Stimulated activated CD4-positive, alpha-beta T cell treated with anti-CD3 and anti-CD28 coated beads, Interleukin-15, amount 100 ng/mL, for 24 hours (primary cell): ENCODE measurements at places on chromosomes 16 and 17.

DNA sequence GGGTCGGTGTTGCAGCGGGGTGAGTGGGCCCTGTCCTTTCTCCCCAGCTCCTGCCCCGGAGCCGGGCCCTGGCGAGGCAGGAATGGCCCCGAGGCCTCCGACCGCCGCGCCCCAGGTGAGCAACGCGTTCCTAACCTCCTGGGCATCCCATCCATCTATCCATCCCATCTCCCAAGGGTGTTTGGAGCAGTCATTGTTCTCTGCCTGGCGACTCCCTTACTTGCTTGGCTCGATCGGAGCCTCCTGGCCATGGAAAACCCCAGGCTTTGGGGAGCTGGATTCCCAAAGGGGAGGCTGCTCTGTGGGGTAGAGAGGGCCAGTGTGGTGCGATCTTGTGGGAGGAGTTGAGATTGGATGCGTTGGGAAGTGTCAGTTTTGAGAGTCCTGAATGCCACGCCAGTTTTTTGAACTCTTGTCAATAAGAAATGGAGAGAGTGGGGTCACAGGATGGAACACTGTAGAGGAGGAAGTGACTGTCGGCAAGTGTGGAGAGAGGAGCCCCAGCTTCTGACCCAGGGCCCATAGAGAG lies 684 bp downstream of the ZFP90 start:
- peak; percentile 11 for DNase-seq

DNA sequence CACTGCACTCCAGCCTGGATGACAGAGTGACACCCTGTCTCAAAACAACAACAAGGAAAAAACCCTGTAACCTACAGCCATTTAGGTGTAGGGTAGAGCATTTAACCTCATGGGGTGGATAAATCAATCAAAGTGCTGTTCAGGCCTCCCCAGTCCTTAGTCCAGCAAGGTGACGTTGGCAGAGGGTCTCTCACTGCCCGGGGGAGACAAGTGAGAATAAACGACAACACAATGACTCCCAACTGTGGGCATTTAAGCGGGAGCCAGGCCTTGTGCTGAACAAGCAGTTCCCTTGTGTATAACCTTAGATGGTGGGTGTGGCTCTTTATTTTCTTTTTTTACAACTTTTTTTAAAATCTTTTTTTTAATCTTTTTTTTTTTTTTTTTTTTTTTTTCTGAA lies 29.3 kb downstream of the TMEM92 start:
- DNase-seq, result no peak

DNA sequence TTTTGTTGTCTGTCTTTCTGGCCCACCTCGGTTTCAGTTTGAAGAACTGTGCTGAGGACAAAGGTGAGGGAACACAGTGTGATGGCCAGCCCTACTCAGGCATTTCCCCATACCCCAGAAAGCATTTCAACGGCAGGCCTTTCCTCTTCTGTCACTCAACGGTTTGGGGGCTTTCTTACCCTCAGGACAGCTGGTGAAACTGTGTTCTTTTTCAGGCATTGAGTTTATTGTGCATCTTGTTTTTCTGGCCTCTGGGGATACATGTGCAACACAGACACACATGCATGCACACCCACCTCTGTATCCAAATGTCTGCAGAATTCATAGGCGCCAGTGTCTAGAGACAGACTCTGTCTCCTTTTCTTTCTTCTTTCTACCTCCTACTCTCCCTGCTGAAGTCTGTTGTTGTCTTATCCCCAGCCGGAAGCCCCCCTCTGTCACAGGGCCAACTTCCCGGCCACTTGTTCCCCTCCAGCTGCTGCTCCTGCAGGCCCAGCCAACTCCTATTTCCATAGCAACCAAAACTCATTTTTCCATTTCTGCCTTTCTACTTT lies 17.0 kb downstream of the CHD9 start:
- no peak for DNase-seq

- no peak for DNase-seq
Measured at GRCh38 chr16:64910356-64910755, 211.5 kb downstream of the CDH11 start.

DNA sequence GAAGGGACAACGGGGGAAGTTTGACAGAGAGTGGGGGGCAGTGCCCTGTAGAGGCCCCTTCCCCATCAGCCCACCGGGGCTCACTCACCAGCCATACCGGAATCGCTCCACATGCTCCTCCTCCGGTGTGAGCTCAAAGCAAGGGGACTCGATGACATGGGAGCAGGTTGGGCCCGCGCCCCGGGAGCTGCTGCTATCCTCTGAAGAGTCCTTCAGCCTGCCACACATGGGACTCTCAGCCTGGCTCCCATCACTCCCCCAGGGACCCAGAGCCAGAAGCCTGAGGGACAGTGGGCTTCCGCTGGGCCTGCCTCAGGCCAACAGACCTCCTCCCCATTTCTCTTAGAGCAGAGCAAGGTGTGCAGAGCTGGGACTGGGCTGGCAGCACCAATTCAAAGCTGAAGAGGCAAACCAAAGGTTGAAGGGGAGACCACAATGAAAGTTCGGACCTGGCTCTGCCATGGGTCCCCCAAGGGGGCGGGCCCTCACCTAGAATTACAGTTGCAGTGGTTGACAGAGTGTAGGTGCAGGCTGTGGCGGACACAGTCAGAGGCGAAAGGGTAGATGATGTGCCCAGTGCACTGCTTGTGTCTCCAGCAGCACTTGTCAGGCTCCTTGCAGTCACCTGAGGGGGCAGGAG lies 7.3 kb downstream of the PROCA1 start:
- no peak for DNase-seq

GRCh38 chr17:35192708-35193107 lies 1.5 kb downstream of the SLC35G3 start:
- DNase-seq, result no peak

GRCh38 chr17:77722366-77722765 lies 236.1 kb upstream of the TNRC6C start:
- no peak for DNase-seq

DNA sequence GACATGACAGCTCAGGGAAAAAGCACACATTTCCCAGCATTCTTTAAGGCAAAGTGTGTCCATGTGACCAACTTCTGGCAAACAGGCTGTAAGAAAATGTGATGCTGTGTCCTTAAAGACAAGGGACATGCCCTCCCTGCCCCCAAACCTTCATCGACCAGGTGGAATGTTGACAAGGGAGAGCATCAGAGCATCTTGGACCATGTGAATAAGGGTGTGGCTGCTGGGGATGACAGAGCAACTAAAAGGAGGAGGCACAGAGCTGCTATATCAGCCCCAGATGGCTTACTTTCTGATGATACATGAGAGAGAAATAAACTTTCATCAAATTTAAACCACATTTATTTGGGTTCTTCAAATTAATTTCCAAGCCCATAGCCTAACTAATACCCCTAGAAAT lies 2.2 kb upstream of the ZNF23 start:
- no peak for DNase-seq

GRCh38 chr16:25018972-25019617 lies 3.9 kb upstream of the ARHGAP17 start:
- no peak for DNase-seq

DNA sequence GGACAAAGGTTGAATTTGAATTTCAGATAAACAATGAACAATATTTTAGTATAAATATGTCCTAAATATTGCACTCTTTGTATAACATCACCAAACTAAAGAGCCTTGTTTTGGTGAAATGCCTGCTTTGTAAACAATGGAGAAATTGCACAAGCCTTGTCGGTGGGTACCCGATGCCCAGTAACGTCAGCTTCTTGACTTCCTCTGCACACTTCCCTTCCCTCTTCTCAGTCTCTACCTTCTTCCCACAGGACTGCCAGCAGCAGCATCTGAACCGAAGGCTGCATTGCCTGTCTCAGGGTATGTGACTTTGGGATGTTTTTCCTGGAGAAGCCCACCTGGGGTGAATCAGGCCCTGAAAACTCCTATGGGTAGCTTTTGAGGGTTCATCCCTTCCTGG lies 113.9 kb downstream of the UTP18 start:
- no peak for DNase-seq

DNA sequence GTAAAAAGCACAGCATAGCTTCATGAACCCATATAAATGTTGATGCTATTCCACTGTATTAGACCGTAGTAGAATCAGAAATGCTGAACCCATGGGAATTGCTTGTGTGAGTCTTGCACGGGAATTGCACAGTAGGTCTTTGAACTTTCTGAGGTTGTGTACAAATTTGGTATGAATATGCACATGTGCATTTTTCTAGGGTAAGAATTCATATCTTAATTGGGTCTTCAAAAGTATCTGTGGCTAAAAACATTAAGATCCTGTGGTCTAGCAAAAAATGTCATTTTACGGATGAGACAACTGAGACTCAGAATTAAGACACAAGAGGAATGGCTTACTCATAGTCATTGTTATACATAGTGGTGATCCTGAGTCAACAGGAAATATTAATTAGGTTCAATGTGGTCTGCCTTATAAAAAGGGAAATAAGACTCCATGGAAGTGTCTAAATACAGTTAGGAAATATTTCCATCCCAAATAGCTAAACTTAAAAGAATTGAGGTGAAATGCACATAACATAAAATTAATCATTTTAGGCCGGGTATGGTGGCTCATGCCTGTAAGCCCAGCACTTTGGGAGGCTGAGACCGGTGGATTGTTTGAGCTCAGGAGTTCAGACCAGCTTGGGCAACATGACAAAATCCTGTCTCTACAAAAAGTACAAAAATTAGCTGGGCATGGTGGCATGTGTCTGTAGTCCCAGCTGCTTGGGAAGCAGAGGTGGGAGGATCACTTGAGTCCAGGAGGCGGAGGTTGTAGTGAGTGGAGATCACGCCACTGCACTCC lies 22.8 kb downstream of the TAOK1 start:
- no peak for DNase-seq

DNA sequence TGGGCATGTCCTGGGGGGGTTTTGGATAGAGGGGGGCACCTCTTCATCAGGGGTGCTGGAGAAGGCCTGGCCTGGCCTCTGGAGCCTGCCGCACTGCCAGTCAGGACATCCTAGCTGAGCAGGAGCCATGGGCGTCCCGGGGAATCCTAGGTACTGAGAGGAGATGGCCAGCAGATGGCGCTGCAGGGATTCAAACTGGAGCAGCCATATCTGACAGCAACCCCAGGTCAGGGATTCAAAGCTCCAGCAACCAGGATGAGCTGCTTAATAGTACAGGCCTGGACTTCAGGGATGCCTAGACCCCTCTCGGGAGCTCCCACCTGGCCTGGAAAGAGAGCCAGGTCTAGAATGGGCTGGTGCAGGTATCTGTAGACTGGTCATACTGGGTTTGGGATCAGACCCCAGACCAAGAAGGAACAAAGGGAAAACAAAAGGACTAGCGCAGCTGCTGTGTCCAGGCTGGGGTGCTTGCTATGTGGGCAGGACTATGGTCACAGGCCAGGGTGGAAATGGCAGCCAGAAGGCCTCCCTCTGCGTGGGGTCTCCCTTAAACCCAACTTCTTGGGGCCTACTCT lies 306.9 kb upstream of the RBFOX1 start:
- peak; percentile 51 for DNase-seq

DNA sequence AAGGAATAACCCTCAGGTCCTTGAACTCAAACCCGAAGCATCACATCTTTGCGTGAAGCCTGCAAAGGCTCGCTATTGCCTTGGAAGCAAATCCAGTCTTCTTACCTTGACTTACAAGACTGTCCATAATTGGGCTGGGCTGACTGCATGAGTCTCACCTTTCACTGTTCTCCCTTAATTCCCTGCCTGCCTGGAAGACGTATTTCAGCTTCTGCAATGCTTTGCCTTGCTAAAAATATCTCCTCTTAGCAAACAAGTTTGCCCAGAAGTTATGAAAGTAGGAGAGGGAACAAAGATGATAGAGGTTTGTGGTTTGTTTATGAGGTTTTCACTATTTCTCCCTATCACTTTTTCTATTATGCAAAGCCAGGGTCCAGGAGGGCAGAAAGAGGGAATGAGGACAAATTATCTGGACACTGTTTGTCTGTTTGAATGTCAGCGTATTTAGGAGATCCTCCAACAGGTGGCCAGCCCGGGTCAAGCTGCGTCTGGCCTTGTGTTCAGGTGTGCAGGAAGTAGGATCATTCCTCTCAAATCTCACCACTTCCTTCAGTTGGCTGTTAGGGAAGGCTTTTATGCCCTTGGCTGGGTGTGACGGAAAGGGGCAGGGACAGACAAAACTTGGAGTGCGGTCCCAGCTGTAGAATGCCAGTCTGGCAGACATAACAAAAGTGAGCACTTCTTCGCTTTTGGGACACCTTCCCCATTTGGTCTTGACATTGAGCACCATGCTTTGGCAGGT lies 488.9 kb downstream of the CDH13 start:
- DNase-seq, result no peak

- DNase-seq, result peak; percentile 12
Measured at GRCh38 chr17:1997927-1998742, 27.0 kb downstream of the RTN4RL1 start.
